Chondrocyte (in vitro differentiated cells): ENCODE measurements at places on chromosomes 1 and 21. TPM values are rescaled to one million over a fixed set of nuclear protein-coding genes. Genes with fewer than 3 reads are reported as not detected.

Gene TMEM269
- 0.20 to 0.70 TPM (median 0.23 TPM) in 3 replicates for total RNA-seq

- H3K4me3 ChIP-seq, result no peak overlapping the region
- no peaks in the 10 kb centered on the region for H3K4me1 ChIP-seq
- no peaks in the 10 kb centered on the region for H3K36me3 ChIP-seq
- no peak overlapping the region for H3K27ac ChIP-seq
Measured at GRCh38 chr1:205670611-205671430, 9.5 kb downstream of the SLC45A3 start.

GRCh38 chr1:109509176-109510134 is at the start of gene AMIGO1:
Gene AMIGO1 (minus strand): TSS chr1:109509727. CDS start chr1:109508912, 815 bp downstream.
- DNase-seq, result no peak
- peaks cover 20% of the 10 kb centered on the region for H3K4me1 ChIP-seq
- peaks cover 5% of the 10 kb centered on the region for H3K27me3 ChIP-seq
- no peaks in the 10 kb centered on the region for H3K36me3 ChIP-seq

- no peaks in the 10 kb centered on the region for H3K27me3 ChIP-seq
- no peak overlapping the region for H3K4me3 ChIP-seq
- peaks cover 24% of the 10 kb centered on the region for H3K36me3 ChIP-seq
- H3K4me1 ChIP-seq, result peaks cover 35% of the 10 kb centered on the region
- H3K27ac ChIP-seq, result no peak overlapping the region
Measured at GRCh38 chr1:54402896-54403295, 3.3 kb downstream of the SSBP3 start.

GRCh38 chr1:3019007-3019515 is 2.2 kb upstream of the ACTRT2 start:
- DNase-seq, result peak; percentile 74
- H3K27me3 ChIP-seq, result peaks cover 2% of the 10 kb centered on the region
- no peak overlapping the region for H3K27ac ChIP-seq
- H3K4me3 ChIP-seq, result no peak overlapping the region
